ENCODE measurements at places on chromosomes 2 and 18.

DNA sequence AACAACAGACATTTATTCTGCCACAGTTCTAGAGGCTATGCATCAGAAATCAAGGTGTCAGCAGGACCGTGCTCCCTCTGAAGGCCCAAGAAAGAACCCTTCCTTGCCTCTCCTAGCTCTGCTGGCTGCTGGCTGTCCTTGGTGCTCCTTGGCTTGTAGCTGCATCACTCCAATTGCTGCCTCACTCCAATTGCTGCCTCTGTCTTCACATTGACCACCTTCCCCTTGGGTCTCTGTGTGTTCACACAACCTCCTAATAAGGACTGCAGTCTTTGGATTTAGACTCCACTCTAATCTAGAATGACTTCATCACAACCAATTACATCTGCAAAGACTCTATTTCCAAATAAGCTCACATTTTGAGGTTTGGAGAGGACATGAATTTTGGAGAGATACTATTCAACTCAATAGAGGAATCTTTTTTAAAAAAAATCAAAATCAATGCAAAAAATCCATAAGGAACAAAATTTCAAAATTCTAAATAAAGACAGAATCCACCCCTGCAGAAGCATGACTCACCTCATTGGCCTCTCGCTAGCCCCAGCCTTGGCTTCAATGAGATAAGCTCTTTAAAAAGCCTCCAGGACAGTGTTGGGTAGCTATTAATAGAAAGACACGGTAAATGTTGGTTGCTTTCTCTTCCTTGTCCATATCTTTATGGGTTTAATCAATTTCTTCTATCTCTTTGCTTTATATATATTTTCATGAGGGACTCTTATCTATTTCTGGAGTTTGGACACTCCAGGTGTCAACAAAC, 267.6 kb upstream of the MGAT5 start:
- DNase-seq = no peak

DNA sequence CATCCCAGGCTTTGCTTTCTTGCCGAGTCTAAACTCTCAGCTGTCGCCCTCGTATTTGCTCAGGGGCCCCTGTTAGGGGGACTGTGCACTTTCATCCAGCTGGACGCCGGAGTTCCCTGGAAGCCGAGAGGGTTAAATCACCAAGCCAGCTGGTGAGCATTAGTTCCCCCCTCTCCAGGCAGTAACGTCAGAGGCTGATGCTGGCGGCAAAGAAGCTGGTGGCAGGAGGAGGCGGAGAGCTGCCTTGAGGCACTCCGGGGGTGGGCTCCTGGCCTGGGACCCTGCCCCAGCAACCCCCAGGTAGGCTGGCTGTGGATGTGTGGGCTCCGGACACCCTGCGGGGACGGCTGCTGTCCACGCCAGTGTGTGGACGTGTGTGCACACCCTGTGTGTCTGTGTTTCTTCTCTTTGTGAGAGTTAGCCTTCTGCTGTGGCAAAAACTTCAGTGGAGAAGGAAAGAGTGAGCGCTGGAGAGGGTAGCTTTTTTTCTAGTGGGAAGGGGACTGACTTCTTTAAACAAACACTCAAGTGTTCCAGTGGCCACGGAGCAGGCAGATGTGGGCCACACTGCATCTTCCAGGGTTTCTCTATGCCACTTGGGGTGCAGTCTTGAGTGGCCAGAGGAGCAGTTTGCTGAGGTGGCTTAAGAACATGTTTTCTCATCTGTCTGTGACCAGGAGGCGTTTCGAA, 84.7 kb downstream of the GLI2 start:
- DNase-seq = peak; percentile 59

- no peak for DNase-seq
Measured at GRCh38 chr2:19911808-19912509, 10.2 kb upstream of the TTC32 start.

GRCh38 chr18:24170360-24170759, 31.5 kb downstream of the CABYR start:
- DNase-seq = no peak

DNA sequence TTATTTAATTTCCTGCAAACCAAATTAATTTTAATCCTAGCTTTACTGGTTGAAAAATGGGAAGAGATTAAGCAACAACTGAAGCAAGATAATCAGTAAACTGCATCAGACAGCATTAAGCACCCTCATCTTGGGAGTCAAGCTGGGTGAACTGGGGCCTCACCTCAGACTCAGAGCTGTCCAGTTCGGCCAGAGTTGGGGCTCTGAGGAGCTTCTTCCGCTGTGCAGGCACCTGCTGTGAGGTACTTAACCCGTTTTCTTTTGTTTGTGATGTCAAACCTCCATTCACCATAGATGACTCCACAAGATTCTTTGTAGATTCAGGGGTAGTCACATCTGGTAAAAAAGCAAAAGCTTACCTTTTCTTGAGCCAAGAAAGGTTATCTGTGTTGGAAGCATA, 71.8 kb downstream of the PRELID3A start:
- no peak for DNase-seq

DNA sequence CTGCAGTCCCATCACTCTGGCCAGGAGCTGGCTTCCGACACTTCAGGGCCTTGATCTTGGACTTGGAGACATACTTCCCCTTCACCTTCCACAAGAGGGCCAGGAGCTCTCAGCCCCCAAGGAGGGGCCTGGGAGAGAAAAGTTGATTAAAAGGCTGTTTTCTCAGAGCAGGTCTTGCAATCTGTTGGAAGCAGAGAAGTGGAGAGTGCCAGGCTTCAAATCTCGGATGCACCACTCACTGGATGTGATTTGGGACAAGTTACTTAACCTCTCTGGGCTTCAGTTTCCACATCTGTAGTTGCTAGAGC, 255.3 kb downstream of the CYP26B1 start:
- DNase-seq = peak; percentile 44

GRCh38 chr2:240250985-240251847, 110.8 kb upstream of the OTOS start:
- peak; percentile 79 for DNase-seq

DNA sequence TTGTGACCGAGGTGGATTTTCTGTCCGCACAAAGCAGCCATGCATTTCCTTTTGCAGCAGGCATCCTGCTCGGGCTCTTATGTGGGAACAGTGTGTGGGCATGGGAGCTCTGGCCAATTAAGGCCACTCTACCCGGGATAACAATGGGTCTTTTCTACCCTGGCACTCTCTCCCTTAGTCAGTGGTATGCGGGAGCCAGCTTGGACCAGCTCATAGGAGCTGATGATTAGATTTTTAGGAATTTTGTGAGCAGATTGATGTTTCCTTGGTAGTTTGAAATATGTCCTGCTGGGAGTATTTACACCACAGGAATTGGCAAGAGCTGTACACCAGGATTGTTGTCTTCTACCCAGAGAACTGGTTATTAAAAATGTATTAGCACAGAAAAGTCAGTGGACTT, 89.3 kb downstream of the SPP2 start:
- no peak for DNase-seq

- no peak for DNase-seq
Measured at GRCh38 chr2:134161170-134161547, 92.7 kb upstream of the MGAT5 start.

DNA sequence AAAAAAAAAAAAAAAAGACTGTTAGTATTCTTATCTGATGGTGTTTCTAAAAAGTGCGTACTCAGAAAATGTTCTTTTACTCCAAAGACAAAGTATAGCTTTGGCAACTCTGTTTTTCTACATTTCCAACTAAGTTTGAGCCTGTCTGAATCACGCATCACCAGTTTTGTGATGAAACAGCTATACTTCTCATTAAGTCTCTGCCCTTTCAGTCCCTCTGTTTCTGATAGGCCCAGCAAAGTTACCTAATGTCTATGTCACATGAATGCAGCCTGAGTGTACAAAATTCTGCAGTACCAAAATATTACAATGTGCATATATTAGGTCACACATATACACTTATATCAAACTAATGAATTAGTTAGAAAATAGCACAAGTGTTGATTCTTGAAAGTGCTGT, 22.4 kb downstream of the TWSG1 start:
- no peak for DNase-seq

GRCh38 chr18:23837591-23837990, 148.3 kb downstream of the LAMA3 start:
- DNase-seq = no peak

DNA sequence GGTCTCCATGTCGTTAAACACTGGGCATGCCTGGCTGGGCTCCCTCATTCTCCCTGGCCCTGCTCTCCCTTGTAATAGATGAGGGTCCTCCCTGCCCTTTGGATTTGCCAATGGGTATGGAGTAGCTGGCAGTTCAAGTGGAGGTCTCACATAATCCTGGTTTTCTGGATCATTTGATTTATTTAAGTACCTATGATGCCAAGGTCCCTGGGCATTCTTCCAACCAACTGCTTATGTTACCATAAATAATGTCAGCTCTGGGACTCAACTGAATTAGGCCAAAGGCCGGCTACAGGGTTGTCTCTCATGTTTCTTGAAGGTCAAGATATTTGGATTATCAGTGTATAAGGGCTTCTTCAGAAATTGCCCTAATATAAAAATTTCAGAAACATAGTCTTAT, 104.9 kb upstream of the LYPD6 start:
- DNase-seq = no peak

DNA sequence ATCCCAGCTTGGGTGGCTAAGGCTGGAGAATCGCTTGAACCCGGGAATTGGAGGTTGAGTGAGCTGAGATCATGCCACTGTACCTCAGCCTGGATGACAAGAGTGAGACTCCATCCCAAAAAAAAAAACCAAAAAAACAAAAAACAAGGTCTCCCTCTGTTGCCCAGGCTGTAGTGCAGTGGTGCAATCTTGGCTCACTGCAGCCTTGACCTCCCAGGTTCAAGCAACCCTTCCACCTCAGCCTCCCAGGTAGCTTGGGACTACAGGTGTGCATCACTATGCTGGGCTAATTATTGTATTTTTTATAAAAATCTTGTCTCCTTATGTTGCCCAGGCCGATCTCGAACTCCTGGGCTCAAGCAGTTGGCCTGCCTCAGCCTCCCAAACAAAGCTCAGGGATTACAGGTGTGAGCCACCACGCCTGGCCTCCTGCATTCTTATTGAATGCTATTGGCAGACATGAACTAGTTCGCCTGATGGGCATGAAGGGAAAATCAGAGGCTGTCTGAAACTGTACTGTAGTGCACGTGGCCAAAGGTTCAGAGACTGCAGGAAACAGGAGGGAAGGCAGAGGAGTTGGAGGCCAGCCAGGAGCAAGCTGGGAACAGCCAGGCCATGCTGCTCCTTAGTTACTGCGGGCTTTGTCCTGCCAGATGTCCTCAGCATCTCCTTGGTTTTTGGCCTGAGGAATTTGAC, 16.0 kb upstream of the ASXL2 start:
- DNase-seq = no peak

GRCh38 chr2:70775141-70775540, 7.1 kb upstream of the ADD2 start:
- no peak for DNase-seq

- peak; percentile 13 for DNase-seq
Measured at GRCh38 chr2:239544918-239545465, 144.2 kb upstream of the HDAC4 start.

DNA sequence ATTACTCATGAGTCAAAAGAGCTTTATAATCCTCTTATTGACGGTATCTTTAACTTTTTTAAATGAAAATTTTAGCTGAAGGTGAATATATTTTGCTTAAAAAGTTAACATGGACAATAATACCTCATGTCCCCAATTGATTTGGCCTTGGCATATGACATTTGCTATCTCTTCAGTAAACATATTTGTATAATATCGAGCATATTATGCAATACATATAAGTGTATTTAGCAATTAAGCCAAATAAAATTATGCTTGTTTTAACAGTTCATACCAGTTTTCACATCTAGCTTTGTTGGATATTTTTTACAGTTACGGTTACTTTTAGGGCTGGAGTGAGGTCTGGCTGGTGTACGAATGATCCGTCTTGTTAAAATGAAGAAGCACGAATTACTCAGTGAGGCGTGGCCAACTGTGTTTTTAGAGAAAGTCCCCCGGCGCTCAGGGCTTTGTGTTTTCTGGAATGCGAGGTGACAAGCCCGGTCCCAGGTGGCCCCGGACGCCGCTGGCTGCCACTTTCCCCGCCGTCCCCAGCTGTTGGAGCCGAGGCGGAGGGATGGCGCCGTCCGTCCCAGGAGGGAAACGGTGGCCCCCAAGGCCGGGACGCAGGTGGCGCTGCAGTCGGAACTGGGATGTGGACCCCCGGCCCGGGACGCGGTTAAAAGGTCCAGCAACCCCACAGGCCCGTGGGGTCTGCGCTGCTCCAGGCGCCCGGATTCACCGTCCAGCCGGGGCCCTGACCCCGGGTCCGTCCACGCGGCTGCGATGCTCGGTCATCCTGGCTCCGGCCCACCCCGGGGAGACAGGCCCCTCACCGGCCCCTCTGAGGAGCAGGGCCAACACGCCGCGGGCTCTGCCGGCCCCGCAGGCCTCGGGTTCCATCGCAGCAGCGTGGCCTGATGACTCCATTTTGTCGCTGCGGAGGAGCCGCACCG, 41.3 kb downstream of the TMEM18 start:
- no peak for DNase-seq

DNA sequence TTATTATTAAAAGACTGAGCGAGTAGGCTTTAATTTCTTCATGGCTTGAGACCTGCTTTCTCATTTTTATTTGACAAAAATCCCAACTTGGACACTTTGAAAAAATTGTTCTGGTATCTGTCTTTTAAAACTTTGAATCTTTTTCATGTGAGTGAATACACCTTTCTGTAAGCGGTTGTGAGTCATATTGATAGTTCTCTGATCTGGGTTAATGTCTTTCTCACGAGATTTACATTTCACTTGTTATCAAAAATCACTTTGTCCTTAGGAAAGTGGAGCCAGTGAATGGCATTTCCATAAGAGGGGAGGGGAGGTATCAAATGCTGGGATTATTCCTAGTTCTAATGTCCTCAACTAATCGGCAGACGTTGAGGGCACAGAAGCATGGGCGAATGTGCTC, 36.3 kb downstream of the ATP9B start:
- no peak for DNase-seq

GRCh38 chr2:213227458-213227857, 56.8 kb upstream of the SPAG16 start:
- DNase-seq = no peak

- DNase-seq = no peak
Measured at GRCh38 chr2:189411860-189412259, 29.4 kb upstream of the WDR75 start.

GRCh38 chr2:179592167-179592936, 269.1 kb downstream of the ZNF385B start:
- no peak for DNase-seq

DNA sequence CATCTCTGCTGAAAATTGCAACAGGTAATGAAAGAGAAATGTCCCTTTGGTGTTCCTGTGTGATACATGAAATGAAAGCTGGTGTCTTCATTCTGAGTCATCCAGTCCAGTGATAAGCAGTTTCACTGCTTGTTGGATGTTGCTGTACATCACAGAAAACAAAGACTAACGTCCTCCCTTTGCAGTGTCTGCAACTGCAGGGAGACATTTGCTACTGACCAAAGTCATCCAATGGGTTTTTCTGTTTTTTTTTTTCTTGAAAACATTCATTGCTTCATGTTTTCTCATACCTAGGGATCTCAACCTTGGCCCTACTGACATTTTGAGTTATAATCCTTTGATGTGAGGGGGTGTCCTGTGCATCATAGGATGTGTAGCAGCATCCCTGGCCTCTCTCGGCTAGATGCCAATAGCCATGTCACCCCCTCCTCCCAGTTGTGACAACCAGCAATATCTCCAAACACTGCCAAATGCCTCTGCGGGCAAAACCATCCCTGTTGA, 63.6 kb upstream of the FZD5 start:
- no peak for DNase-seq

All from endodermal cell (in vitro differentiated cells).